ENCODE measurements at places on chromosomes 3 and 15.

- no peak for DNase-seq
These were observed 44.8 kb downstream of the PXYLP1 start for GRCh38 chr3:141276398-141276797.

GRCh38 chr15:65646486-65646885 lies 24.7 kb downstream of the SLC24A1 start:
- DNase-seq: no peak

GRCh38 chr3:124117486-124117885 lies 125.6 kb upstream of the ROPN1 start:
- no peak for DNase-seq

GRCh38 chr3:150589759-150590158 lies 13.4 kb upstream of the SELENOT start:
- no peak for DNase-seq

DNA sequence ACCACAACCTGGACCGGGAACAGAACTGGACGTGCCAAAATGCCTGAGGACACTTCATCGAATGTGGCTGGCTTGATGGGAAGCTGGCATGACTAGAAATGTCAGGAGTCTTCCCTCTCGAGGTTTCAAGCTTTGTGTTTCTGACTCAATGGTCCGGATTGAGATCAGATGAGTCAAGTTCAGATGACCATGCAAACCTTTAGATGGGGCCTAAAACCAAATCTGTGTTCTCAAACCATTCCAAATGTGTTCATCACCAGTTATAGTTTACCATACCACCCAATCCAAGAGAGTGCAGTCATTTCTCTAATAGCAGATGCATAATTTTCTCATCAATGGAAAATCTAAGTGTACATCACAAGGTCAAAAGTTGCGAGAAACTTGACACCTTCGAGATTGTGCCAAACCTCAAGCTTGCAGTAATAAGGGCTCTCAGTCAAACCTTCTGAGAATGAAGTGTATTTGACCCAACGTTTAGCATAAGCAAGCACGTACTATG lies 369.1 kb downstream of the RORA start:
- DNase-seq: no peak

Data from stimulated activated CD4-positive, alpha-beta T cell treated with anti-CD3 and anti-CD28 coated beads, Interleukin-1b, Interleukin-23, amount 100 ng/mL, for 48 hours (primary cell).